ENCODE measurements at places on chromosomes 6 and 20. TPM values are rescaled to one million over a fixed set of nuclear protein-coding genes. Genes with fewer than 3 reads are reported as not detected.

GRCh38 chr20:11682285-11682684 lies 235.4 kb upstream of the BTBD3 start:
- no peak for DNase-seq

DNA sequence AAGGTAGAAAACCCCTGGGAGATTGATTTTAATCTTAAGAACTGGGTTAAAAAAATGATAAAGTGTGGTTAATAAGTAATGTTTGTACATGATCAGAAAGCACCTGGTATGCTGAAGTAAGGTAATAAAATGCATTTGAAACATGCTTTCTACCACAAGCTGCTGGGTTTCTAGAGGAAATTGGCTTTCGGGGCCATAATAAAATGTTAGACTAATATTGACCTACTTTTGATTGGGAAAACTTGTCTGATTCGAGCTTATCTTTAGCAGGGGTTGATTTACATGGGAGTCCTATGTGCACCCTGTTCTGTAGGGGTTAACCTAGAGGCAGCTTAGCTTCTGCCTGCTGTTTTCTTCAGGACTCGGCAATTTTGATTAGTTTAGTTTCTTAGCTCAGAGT lies 50.5 kb downstream of the CRYBG1 start:
- no peak for DNase-seq

- no peak for DNase-seq
These were observed 93.0 kb upstream of the POPDC3 start for GRCh38 chr6:105272786-105273185.

DNA sequence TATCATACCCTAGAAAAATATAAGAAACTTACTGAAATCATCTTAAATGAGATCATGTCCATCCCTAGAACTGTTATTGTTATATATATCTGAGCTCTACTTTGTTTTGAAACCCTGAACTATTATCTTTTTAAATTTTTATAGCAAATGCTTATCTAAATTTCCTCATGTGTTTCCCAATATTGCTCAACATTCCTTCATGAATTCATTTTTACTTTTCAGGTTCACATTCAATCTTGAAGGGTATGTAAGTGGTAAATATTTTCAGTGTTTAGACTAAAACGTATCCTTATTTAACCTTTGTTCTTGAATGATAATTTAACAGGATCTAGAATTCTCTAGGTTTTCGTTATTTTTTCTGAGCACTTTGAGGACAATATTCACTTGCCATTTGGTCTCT lies 23.9 kb downstream of the PDE7B start:
- DNase-seq: no peak

DNA sequence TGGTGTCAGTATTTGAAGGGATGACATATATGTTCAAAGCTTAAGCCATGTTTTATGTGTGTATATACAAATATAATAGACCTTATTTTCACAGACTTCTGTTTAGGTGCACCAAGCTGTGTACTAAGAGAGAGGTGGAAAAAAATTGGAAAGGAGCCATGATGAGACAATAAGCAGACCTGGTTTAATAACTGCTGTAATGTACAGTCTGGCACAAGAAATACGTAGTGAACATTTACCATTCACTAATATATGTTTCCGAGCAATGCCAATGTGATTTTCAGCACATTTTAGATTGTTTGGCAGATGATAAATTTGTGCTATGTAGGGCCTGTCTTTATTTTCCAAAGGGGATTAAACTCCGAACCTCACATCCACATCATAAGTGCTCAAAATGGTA lies 116.3 kb downstream of the KHDC1L start:
- no peak for DNase-seq

DNA sequence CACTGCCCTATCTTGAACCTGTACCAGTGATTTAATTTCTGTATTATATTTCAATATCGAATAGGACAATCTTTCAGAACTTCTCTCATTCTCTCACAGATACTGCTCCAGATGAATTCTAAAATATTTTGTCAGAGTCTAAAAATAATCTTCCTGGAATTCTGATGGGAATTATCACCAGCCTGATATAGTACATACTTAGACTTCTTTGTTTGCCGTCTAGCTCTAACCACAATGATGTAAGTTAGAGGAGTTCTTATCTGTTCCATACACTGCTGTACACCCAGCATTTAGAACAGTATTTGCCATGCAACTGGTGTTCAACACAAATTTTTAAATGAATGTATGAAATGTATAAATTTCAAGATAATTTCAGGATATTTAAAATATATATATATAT lies 1.3 kb upstream of the HUS1B start:
- DNase-seq: no peak

GRCh38 chr6:88119769-88120168 lies 46.4 kb downstream of the CNR1 start:
- no peak for DNase-seq

DNA sequence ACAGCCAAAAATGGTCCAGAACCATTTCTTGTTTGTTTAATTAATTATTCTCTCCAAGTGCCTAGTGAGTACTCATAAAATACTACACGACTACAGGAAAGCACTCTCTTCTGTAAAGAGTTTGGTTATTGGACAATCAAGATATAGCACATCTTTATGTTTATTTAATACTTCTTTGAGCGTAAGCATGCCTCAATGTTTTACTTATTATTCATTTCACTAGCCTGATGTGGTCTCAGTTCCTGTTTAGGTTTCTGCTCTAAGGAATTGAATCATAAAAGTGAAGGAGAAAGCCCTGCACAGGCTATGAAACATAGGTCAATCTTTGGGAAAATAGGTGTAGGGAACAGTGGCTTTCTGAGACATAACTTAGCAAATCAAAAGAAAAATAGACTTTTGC lies 45.9 kb upstream of the AIG1 start:
- DNase-seq: no peak

- no peak for DNase-seq
These were observed 862 bp upstream of the TFAP2C start for GRCh38 chr20:56628015-56628872.

- no peak for DNase-seq
These were observed 166.5 kb downstream of the TFAP2A start for GRCh38 chr6:10248378-10248843.

The CST2 gene
- total RNA-seq: not detected

The FAM209B gene
- not detected for total RNA-seq

The SIGLEC1 gene
- 5.9 TPM for total RNA-seq

The WFDC13 gene
- not detected for total RNA-seq

The F13A1 gene
- 1.1 TPM for total RNA-seq

The RAET1E gene
- total RNA-seq: not detected

The ULBP2 gene
- total RNA-seq: 0.18 TPM

The PTCHD4 gene
- 0.18 TPM for total RNA-seq

The FNDC1 gene
- total RNA-seq: 0.10 TPM

All from left lobe of liver (tissue), 2 donors.